Upper lobe of left lung (tissue), 6 donors: ENCODE measurements at places on chromosomes 16 and 17. TPM values are rescaled to one million over a fixed set of nuclear protein-coding genes. Genes with fewer than 3 reads are reported as not detected.

DNA sequence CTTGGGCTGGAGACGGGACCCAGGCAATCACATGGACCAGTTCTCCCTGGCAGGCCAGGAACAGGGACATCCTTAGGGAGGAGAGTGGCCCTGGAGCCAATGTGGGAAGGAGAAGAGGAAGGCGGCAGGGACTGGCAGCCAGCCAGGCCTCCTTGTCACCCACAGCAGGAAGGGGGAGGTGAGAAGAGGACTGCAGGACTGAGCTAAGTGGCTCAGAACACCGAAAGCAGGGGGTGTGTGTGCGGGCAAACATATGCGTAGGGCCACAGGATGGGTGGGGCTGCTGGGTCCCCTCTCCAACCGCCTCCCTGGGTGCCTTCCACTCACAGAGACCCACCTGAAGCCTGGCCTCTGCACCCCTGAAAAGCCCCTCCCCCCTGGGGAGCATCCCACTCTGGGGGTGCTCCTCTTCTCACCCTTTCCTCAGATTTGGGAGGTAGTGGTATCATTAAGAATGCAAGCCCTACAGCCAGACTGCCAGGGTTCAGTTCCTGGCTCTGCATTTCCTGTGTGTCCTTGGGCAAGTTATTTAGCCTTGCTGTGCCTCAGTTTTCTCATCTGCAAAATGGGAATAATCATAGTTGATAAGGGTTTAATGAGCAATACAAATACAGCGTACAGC is 8.1 kb downstream of the PNMT start:
- DNase-seq, result peak; percentile 86

GRCh38 chr17:67528751-67529436 is 151.8 kb downstream of the PITPNC1 start:
- peak; percentile 84 for DNase-seq

DNA sequence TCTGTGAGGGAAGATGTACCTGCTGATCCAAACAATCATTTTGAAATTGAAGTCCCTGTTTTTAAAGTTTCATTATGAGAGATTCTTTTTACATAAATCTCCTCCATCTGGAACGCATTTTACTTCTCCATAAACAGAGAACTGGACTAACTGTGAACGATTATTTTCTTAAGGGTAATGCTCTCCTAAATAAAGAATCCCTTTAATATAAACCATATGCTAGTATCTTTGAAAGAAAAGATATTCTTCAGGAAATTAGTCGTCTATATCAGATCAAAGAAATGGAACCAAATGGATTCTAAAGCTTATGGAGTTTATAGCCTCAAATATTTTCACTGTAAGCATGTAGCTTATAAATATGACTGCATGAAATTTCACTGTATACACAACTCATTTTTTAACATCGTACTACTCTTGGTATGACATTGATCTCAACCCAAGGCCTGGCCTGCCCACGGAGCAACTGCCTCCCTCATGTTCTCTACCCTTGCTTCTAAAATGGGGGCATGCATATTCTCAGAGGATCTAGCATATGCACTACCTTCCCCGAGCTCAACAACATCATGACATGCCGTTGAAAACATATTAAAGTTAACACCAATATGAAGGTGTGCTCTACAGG is 66.4 kb downstream of the MYH10 start:
- DNase-seq, result no peak

GRCh38 chr17:82235775-82236141 is 6.9 kb downstream of the SLC16A3 start:
- no peak for DNase-seq

- DNase-seq, result no peak
Measured at GRCh38 chr17:77528516-77529327, 388.0 kb downstream of the SEC14L1 start.

DNA sequence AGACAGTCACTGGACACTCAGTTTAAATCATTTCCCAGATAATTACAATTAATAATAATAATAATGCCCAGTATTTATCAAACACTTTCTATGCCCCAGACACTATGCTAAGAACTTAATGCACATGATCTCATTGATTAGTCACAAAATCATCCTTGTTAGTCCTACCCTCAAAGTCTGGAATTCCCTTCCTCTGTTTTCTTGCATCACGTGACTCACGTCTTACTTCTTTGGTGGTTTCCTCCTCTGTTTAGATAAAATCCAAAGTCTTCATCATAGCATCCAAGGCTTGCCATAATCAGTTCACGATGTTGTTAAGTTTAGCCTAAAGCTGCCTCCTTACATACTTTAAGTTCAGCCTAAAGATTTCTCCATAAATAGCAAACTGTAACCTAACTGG is 471.9 kb downstream of the PMP22 start:
- DNase-seq, result no peak

DNA sequence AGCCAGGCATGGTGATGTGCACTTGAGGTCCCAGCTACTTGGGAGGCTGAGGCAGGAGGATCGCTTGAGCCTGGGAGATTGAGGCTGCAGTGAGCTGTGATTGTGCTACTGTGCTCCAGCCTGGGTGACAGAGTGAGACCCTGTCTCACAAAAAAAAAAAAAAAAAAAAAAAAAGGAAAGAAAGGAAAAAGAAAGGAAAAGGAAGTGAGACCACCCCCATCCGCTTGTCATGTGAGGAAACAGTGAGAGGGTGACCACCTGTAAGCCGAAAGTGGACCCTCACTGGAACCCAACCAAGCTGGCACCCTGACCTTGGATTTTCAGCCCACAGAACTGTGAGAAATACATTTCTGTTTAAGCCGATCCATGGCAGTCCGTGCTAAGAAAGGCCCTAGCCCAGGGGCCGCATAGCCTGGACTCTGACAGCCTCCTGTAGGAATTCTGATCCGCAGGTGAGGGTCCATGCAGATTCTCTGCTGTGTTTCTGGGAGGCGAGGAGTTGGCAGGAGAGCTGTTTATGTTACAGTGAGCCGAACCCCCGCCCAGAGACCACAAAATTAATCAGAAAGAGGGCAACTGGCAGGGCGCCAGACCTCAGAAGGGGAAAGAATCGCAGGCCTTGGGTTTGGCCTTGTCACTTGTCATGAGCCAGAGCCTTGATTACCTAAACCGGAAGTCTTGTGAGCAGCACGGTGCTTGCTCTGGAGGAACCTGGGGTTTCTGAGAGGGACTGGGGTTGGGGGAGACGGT is 945 bp downstream of the SGSH start:
- DNase-seq, result peak; percentile 90

- no peak for DNase-seq
Measured at GRCh38 chr16:10151718-10152117, 30.5 kb downstream of the GRIN2A start.

DNA sequence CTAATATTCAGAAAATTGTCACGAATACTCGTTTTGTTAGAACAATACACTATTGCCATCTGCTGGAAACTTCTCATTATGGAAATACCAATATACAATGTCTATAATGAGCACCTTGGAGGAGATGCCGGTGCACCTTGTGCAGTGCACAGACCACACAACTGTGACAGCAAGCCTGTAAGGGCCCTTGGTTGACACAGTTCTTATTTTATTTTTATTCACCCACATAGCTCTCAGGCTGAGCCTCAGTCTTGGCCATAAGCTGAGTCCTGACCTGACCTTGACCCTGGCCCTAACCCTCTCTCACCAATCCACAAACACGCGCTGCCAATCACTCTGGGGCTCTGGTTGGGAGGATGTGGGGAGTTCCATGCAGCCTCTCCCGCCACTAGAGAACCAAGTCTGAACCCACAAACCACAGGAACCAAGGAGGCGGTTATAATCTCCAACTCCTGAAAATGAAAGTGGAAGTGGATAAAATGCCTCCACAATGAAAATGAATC is 7.6 kb downstream of the AIPL1 start:
- no peak for DNase-seq

DNA sequence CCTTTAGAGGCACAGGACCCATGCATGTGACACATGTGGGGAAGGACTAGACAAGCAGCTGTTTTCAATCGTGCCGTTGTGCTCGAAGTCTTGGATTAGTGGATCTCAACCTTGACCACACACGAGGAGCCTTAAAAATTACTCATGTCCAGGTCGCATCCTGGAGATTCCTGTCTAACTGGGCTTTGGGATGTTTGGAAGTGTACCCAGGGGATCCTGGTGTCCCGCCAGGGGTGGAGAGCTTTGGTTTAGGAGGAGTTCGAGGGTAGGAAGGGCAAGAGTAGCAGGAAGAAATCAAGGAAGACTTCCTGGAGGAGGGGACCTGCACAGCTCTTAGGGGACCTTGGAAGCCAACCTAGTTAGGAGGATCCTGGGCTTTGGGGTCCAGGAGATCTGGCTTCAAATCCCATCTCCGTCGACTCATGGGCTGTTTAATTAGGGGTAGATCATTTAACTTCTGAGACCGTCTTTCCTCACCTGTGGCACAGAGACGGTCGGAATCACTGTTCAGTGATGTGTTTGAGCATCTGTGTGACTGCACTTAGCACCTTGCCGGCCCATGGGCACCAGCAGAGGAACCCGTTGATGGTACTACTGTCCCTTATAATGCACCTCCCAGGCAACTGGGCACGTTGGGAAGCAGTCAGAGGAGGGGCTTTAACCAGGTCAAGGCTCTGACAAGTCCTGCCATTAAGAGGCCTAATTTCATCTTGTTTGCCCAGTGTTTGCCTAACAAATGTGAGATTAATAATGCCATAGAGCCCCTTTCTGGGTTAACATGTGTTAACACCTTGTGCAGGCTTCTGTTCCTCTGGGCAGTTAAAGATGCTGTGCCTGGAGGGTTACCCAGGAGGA is 102.0 kb upstream of the PLCG2 start:
- DNase-seq, result no peak

GRCh38 chr16:55297910-55298479 is 26.0 kb upstream of the IRX6 start:
- DNase-seq, result no peak

DNA sequence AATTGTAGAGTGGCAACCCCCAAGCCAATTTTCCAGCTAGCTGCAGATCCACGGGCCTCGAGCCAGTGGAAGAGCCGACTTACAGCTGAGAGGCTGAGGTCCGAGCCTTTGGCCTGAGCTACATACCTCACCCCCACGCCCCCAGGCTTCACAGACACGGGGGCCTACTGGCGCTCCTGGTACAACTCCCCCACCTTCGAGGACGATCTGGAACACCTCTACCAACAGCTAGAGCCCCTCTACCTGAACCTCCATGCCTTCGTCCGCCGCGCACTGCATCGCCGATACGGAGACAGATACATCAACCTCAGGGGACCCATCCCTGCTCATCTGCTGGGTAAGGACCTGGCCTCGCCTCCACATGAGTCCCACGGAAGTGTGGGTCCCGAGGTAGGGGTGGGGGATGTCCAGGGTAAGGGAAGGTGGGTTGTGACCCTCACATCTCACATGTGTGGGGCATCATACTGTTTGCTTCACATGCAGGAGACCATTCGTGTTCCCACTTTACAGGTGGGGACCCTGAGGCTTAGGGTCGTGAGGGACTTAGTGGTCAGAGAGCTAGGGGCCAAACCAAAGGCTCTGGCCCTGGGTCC is 3.4 kb downstream of the ACE start:
- peak; percentile 57 for DNase-seq

GRCh38 chr17:38984666-38985065 is 17.5 kb upstream of the FBXO47 start:
- DNase-seq, result no peak

- no peak for DNase-seq
Measured at GRCh38 chr17:35555691-35556090, 4.9 kb downstream of the SLFN14 start.

GRCh38 chr17:57735707-57736106 is 9.4 kb downstream of the CCDC182 start:
- DNase-seq, result no peak

DNA sequence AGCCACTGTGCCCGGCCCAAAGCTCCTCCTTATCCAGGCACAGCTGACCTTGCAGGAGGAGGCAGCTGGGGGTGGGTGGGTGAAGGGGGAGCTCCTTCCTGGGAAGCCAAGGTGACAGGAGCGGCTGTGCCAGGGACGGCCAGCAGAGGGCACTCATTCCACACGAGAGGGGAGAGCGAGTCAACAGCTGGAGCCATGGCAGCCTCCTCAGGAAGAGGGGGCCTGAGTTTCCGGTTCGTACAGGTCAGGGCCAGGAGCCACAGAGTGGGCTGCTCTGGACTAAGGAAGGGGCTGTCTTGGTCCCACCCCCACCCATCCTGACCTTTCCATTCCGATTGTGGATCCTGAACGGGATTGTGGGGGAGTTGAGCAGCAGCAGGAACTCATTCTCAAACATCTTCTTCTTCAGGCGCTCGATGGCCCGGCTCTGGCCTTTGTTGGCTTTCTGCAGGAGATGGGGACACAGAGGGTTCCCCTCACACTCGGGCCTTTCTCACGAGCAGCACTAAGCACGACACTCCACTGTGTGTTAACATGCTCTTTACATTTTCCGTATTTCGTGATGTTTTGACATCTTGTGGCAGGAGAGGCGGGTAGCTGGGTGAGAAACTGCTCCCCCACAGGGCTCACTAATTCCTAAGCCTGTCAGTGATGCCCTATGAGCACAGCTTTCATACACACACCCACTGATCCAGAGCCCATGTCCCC is 61.6 kb downstream of the TIMM22 start:
- DNase-seq, result peak; percentile 93

GRCh38 chr16:83951544-83951943 is 1.5 kb upstream of the OSGIN1 start:
- no peak for DNase-seq

DNA sequence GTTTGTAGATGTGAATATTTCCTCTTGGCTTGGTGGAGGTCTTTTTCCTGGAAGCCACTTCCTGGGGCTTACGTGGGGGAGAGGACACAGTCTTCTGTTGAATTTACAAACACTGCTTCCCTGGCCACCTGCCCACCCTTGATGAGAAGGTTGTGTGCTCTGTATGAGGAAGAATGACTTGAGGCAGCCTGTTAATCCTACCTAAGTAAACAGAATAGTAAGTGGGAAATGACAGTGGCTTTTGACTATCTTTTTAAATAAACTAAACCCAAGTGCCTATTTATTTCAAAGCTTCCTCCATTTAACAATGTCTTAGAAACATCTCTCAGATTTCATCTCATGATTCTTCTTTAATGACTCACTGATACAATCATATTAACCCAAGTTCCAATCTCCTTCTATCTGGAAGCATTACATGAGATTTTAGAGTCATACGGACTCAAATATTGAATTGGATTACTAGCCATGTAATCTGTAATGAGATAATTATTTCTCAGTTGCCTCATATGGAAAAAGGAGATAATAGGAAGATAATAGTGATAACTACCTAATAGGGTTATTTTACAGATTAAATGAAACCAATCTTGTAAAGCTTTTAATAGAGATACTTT is 96.6 kb upstream of the SMIM36 start:
- no peak for DNase-seq

- no peak for DNase-seq
Measured at GRCh38 chr17:1480747-1481465, 11.6 kb downstream of the MYO1C start.

Gene SDR42E2
- 0.22 TPM for total RNA-seq

Gene C16orf74
- total RNA-seq, result 6.3 TPM

Gene CA7
- total RNA-seq, result not detected

Gene CCNF
- 5.2 TPM for total RNA-seq

Gene KIFC3
- 109 TPM for total RNA-seq

Gene ITGAE
- 36.0 TPM for total RNA-seq

Gene ELOB
- 73.3 TPM for total RNA-seq

Gene GCGR
- not detected for total RNA-seq
